ENCODE measurements at places on chromosomes 2 and 18.

- no peak for DNase-seq
Measured at GRCh38 chr2:233474308-233475160, 92.0 kb downstream of the USP40 start.

DNA sequence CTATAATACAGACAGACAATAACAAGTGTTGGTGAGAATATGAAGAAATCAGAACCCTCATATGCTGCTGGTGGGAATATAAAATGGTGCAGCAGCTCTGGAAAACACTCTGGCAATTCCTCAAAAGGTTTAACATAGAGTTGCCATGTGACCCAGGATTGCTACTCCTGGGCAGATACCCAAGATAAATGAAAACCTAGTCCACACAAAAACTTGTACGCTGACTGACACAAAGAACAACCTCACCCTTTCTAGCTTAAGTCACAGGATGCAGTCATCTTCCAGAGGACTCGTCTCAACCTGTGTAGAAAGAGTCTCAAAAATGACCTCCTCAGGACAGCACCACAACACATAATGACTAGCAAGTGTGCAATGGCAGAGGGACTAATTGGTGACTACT lies 71.6 kb upstream of the ACAA2 start:
- DNase-seq: no peak

GRCh38 chr18:23627321-23627720 lies 35.4 kb downstream of the ANKRD29 start:
- DNase-seq: peak; percentile 48

DNA sequence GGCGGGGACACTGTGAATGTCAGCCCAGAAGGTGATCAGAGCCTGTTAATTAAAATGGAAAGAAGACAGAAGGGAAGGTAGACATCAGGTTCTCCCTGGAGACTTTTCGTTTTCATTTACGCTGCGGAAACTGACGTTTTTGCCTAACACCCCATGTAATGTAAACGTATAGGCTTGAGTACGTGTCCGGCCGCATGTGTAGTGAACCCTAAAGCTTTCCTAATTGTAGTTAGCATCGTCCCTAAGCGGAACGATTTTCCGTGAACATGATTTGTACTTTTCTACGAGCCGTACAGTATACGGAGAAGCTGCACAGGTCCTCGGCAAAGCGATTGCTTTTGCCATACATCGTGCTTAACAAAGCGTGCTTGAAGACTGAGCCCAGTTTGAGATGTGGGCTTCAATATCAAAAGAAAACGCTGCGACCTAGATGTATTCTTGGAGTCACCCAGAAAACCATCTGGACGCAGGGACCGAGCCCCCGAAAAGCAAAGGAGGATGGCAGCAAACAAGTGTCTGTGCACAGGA lies 284 bp downstream of the TIMM21 start:
- DNase-seq: no peak

- DNase-seq: no peak
Measured at GRCh38 chr2:100396483-100396882, 21.0 kb downstream of the CHST10 start.
